Activated naive CD4-positive, alpha-beta T cell treated with anti-CD3 and anti-CD28 coated beads, Interleukin-2, amount 10 ng/mL, durations not matched to agents 7 days and 5 days (primary cell): ENCODE measurements at places on chromosomes 7 and 10.

- H3K36me3 ChIP-seq = no peaks in the 10 kb centered on the region
- H3K27me3 ChIP-seq = peaks cover 11% of the 10 kb centered on the region
- DNase-seq = no peak
- no peaks in the 10 kb centered on the region for H3K4me1 ChIP-seq
- no peak overlapping the region for H3K4me3 ChIP-seq
These were observed 22.8 kb downstream of the GRID1 start for GRCh38 chr10:86343761-86344160.

DNA sequence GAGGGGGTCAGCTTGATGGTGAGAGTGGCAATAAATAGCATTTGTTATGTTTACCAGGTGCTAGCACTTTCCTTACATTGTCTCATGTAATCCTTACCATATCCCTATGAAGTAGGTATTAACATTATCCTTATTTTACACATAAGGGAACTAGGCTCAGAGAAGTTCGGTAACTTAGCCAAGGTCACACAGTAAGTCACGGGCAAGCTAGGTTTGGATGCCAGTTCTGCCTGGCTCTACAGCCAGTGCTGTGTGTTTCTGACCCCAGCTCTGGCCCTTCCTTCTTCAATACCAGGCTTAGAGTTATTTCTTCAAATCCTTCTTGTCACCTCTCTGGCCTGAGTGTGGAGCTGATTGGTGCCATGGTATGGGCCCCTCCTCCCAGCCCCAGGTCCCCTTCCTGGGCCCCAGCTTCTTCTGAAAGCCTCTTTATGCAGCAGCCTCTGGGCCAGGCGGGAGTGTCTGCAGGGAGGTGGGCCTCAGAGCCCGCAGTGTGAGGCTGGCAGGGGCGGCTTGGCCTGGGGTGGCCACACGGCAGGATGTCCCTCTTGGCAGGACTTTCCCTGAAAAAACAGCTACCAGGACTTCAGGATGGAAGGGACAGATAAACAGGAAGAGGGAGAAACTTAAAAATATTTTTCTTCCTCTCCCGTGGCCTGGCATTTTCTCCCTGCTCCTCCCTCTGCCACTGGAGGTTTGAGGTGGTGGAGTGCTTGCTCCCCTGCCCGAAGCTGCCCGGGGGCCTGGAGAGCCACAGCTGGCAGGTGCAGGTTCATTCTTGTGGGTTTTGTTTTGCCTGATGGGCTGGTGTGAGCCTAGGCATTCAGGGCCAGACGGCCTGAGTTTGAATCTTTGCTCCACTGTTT is 20.6 kb downstream of the PALD1 start:
- DNase-seq = no peak
- H3K27me3 ChIP-seq = peaks cover 27% of the 10 kb centered on the region
- no peaks in the 10 kb centered on the region for H3K36me3 ChIP-seq
- H3K27ac ChIP-seq = no peak overlapping the region

- DNase-seq = no peak
- H3K36me3 ChIP-seq = peaks cover 16% of the 10 kb centered on the region
- no peak overlapping the region for H3K27ac ChIP-seq
These were observed 36.0 kb downstream of the ZNRF2 start for GRCh38 chr7:30320392-30320791.

GRCh38 chr7:153524070-153524601 is 528.1 kb upstream of the DPP6 start:
- H3K4me3 ChIP-seq = no peak overlapping the region
- H3K27ac ChIP-seq = no peak overlapping the region
- no peaks in the 10 kb centered on the region for H3K27me3 ChIP-seq
- no peak for DNase-seq
- H3K36me3 ChIP-seq = no peaks in the 10 kb centered on the region
- no peaks in the 10 kb centered on the region for H3K4me1 ChIP-seq

DNA sequence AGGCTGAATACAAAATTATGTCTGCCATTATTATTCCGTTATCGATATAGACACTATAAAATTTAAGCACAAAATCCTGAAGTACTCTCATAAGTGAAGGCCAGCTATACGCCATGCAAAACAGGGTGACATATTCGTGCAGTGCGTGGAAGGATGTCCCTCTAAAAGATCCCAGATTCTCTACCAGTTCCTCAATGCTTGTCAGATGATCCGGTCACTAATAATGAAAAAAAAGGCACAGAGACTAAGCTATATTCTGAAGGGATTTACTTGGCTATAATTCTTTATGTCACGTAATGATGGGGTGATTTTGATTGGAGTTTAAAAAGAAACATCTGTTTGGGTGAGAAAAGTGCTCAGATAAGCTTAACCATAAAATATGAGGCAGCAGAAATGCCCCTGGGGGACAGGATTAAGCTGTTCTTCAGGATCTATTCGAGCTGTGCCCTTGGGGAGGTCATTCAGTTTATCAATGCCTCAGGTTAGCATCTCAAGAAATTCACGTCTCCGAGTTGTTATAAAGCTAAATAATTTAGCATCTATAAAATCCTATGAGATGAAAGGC is 229.7 kb upstream of the PITRM1 start:
- peaks cover 15% of the 10 kb centered on the region for H3K4me1 ChIP-seq
- no peak for DNase-seq
- no peak overlapping the region for H3K4me3 ChIP-seq
- no peak overlapping the region for H3K27ac ChIP-seq
- peaks cover 22% of the 10 kb centered on the region for H3K27me3 ChIP-seq

DNA sequence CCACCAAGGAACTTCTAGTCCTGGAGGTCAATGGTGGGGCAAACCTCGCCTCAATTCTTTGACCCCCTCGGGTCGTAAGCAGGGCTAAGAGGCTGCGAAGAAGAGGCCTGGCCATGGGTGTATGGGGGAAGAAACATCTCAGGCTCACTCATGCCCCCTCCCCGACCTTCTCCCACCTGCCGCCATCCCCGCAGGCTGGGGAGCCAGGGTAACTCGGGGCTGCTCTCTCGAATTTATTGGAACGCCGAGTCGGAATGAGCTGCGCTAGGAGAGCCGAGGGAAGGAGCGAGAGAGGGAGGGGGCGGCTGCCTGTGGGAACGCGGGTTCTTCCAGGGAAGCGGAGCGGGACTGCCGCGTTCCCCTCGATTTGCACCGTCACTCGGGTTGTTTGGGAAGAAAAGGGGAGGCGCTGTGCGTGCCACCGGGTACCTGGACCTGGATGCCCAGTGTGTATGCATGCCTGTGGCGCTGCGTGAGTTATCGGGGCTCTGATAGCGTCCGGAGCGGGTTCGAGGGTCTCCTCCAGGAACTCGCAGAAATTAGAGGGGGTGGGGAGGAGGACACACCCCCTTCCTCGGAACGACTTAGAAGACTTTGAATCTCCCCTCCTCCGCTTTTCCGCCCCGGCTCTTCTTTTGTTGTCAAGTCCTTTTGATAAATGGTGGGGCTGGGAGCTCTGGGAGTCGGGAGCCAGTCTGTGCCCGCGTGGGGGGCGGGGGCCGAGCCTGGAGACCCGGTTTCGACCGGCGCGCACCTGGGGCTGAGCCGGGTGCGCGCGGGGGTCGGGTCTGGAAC is 1.8 kb upstream of the ZNF503 start:
- no peak overlapping the region for H3K27ac ChIP-seq
- no peak for DNase-seq
- H3K36me3 ChIP-seq = no peaks in the 10 kb centered on the region
- peaks cover 42% of the 10 kb centered on the region for H3K4me1 ChIP-seq

DNA sequence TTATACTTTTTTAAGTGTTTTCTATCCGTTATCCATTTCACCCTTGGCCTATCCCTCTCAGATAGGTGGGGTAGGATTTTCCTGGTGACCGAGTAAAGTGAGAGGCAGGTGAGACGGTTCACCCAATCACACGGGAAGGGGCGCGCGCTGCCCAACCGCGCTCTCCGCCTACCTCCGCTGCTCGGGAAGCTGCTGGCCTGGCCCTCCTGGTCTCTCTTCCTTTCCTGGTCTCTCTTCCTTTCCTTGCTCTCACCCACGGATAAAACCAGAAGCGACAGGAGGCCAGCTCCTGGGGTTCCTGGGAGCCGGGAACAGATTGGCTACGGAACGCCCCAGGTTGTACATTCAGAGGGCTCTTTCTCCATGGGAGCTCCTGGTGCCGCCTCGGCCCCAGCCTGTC is 14.3 kb upstream of the ZNF212 start:
- no peak overlapping the region for H3K27ac ChIP-seq
- peaks cover 21% of the 10 kb centered on the region for H3K36me3 ChIP-seq
- H3K27me3 ChIP-seq = no peaks in the 10 kb centered on the region
- no peaks in the 10 kb centered on the region for H3K4me1 ChIP-seq

DNA sequence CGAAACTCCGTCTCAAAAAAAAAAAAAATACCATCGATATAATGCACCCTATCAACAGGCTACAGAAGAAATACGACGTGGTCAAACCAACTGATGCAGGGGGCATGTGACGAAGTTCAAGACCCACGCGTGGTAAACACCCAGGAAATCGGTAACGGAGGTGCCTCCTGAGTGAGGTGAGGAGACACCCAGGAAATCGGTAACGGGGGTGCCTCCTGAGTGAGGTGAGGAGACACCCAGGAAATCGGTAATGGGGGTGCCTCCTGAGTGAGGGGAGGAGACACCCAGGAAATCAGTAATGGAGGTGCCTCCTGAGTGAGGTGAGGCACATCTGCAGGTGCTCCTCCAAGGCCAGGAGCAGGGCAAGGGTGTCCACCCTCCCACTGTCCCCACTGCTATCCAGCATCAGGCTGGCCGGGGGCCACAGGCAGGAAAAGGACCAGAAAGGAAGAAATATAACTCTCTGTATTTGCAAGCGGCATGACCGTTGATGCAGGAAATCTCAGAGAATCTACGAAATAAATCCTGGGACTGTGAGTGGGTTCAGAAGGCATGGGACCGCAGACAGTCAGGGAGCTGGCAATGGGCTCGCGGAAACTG is 10.7 kb upstream of the GPR146 start:
- peaks cover 48% of the 10 kb centered on the region for H3K4me1 ChIP-seq
- peaks cover 2% of the 10 kb centered on the region for H3K36me3 ChIP-seq
- H3K27ac ChIP-seq = peak overlapping the region; percentile 22
- no peaks in the 10 kb centered on the region for H3K27me3 ChIP-seq
- H3K4me3 ChIP-seq = no peak overlapping the region

GRCh38 chr10:28445516-28445915 is 87.4 kb upstream of the WAC start:
- H3K36me3 ChIP-seq = no peaks in the 10 kb centered on the region
- H3K27ac ChIP-seq = no peak overlapping the region
- H3K27me3 ChIP-seq = peaks cover 22% of the 10 kb centered on the region
- H3K4me3 ChIP-seq = no peak overlapping the region

DNA sequence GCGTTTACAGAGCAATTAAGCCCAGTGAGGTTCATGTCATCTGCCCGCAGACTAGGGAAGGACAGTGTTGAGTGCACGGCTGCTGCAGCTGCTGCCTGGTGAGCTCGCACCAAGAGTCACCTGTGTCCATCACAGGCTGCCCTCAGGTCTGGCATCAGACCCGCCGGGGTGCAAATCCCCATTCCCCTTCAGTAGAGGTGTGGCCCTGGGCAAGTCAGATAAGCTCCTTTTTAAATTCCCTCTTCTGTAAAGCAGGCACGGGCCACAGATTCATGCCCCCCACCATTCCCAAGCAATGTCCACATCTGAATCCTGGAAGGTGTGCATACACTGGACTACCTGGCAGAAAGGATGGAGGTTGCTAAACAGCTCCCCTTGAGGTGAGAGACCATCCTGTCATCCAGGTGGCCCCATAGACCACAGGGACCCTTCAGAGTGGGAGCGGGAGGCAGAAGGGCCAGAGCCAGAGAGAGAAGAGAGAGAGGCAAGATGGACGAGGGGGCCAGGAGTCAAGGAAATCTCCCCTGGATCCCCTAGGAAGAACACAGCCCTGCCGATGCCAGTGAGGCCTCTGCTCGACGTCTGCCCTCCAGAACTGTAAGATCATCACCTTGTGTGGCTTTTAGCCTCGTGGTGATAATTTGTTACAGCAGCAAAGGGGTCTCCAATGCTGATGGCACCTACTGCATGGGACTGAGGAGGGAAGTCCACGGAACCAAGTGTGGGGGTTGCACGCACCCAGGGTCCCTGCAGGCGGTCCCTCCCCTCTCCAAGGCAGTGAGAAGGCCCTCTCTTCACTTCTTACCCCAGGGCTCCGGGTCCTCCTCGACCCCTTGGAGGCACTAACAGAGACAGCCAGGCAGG is 168.8 kb downstream of the TCERG1L start:
- H3K27me3 ChIP-seq = no peaks in the 10 kb centered on the region

DNA sequence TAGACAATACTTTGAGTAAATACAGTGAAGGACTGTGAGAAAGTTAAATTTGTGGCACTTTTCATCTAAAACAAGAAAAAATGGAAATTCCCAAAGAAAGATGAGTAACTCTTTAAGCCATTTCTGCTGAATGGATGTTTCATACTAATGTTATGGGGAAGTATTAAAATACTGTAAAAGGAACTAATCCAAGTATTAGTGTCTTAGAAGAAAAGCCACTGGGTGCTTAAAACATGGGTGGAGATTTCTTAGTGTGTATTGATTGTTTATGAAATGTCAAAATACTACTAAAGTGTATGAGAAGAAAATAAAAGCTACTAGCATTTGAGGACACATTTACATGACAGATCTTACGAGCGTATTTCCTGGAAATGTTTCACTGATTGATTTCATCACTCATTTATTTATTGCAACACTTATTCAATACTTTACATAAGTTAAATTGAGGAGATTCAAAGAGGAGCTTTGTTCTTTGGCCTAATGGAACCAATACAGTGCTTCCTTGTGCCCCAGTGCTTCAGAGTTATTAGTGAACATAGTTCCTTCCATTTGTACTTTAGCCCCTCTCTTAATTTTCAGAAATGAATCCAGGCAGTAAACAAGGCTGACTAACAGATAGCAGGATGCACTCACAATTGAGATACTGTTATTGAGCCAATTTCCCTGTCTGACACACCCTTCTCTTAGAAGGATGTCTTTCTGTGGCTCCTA is 155.5 kb upstream of the AHR start:
- DNase-seq = no peak

DNA sequence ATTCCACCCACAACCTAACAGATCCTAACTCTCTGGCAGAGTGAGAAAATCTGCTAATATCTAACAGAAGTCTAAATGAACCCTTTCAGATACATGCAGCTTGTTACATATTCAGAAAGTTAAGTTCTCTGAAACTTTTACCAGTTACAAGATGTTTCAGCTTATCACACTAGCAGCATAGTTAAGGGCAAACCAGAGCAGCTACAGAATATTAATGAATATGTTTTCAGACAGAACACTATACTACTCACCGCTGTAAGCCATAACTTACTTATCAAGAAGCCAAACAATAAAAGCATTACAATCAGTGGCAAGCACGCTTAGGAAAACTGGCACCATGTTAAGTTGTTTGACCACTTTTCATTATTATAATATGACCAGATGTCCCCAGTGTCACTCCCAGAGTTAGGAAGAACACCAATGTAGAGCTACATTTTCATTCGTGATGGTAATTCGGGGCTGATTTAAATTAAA is 2.7 kb downstream of the ITGB1 start:
- peak overlapping the region; percentile 3 for H3K4me3 ChIP-seq
- peaks cover 5% of the 10 kb centered on the region for H3K36me3 ChIP-seq
- H3K27ac ChIP-seq = no peak overlapping the region
- H3K27me3 ChIP-seq = peaks cover 11% of the 10 kb centered on the region

DNA sequence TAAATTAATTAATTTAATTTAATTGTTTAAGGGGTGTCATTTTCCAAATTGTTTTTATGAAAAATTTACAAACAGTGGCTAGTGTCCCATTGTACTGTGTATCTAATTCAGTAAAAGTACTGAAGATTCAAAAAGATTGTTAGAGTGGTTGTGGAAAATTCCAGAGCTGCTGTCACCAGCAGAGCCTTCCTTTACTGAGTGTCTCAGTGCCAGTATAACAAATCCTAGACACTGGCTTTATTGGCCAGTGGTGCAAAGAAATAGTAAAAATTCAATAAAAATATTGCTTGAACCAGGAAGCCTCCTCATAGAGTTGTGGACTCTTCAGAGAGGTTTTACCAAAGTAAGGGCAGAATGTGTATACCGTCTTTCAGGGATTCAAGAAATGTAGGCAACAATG is 23.1 kb upstream of the HERPUD2 start:
- H3K4me3 ChIP-seq = no peak overlapping the region
- no peaks in the 10 kb centered on the region for H3K36me3 ChIP-seq
- H3K27ac ChIP-seq = no peak overlapping the region
- peaks cover 26% of the 10 kb centered on the region for H3K27me3 ChIP-seq
- DNase-seq = no peak
